ENCODE measurements at places on chromosomes 2 and 18. TPM values are rescaled to one million over a fixed set of nuclear protein-coding genes. Genes with fewer than 3 reads are reported as not detected.

GRCh38 chr2:212227755-212228154 is 310.8 kb downstream of the ERBB4 start:
- DNase-seq, result peak; percentile 70

GRCh38 chr18:59550174-59550516 is 147.1 kb downstream of the CCBE1 start:
- no peak for DNase-seq

DNA sequence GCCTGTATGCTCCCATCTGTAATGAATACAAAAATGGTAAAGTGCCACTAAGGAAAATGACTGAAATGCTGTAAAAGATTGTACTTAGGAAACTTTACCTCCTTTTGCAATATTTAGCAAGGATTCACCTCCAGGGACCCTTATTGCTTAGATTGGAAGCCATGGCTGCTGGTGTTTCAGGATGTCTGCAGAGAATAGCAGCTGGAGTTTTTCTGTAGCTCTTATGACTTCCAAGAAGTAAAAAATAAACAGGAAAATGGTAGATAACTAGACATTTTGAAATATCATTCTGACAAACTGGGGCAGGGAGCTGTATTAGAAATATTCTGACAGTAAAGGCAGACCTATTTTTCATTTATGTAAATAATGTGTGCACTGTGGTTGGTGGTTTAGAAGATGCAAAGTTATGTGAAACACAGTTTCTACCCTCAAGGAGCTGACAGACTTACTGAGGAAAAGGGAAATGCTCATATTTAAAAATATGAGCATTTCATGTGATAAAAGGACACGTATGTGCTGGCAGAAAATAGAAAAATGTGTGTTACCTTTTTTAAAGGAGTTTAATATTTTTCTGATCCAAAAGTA is 224.9 kb upstream of the BOD1L2 start:
- no peak for DNase-seq

- no peak for DNase-seq
These were observed 5.4 kb downstream of the B3GNT2 start for GRCh38 chr2:62201307-62201706.

DNA sequence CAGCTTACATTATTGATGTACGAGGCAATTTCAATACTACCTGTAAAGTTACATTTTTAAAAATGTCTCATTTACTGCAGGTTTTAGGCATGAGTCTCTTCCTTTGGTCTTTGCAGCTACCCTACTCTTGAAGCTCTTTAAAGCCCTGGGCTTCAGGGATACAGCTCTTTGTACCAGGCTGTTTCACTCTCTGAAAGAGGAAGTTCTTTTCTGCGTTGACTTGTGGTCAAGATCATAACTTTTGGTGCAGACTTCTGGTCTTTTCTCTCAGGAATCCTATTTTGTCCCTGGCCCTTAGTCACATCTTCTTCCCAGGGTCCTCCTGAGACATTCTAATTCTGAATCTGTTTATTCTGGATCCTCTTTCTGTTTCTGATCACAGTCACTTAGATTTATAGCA is 16.6 kb upstream of the HRH4 start:
- no peak for DNase-seq

- DNase-seq, result no peak
These were observed 25.9 kb downstream of the HS6ST1 start for GRCh38 chr2:128292599-128293425.

DNA sequence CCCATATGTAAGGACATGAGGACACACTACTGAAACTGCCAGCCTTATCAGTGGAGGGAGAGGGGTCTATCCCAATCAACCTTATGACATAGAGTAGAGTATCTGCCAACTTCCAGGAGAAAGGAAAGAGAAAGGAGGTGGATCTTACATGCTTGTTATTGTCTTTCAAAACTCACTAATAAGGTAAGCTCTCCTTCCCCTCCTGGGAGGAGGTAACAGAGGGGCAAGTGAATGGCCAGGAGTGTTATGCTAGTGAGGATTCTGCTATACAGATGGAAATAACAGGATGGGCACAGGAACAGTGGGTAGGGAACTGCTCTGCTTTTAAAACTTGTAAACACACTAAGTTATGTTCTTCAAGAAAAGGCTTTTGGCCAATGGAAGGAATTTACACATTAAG is 1020.1 kb downstream of the TDRD15 start:
- no peak for DNase-seq

- no peak for DNase-seq
These were observed 233.7 kb upstream of the CXCR4 start for GRCh38 chr2:136351684-136352083.

DNA sequence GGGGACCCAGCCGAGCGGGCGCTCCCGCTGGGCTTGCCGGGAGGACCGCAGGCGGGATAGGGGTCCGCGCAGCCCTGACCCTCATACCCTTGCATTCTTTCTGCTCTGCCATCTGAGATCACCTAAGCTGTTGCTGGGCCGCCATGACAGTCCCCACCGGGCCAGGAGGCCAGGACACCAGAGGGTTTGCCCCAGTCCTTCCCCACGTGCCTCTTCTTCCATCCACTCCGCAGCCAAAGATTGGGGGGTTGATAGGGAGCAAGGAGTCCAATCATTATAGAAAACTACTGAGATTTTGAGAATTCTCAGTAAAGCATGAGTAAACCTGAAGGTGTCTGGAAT is 453 bp upstream of the GRB14 start:
- peak; percentile 5 for DNase-seq

- DNase-seq, result no peak
These were observed 47.3 kb upstream of the PUM2 start for GRCh38 chr2:20397811-20398447.

- DNase-seq, result no peak
These were observed 127.1 kb downstream of the DOCK10 start for GRCh38 chr2:224915136-224915535.

GRCh38 chr2:112614201-112614840 is 29.9 kb downstream of the CHCHD5 start:
- DNase-seq, result no peak

GRCh38 chr2:196697825-196698224 is 58.3 kb downstream of the CCDC150 start:
- DNase-seq, result no peak

- no peak for DNase-seq
These were observed 1171.3 kb downstream of the DSC3 start for GRCh38 chr18:29871246-29871645.

DNA sequence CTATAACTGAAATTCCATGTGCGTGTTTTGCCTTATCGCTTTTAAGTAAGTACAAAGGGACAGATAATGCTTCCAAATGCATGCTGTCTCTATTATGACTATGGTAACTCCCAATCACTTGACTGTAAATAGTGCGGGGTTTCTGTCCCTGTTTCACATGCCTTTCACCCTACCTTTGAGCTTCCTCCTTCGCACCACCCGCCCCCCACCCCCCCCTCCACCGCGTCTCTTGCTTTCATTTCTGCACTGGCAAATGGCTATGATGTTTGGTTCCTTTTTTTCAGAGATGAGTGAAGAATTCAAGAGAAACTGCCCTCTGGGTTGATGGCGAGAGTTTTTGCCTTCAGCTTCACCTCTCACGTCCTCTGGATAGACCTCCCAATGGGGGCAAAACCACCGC is 25.0 kb upstream of the SPP2 start:
- DNase-seq, result no peak

- peak; percentile 20 for DNase-seq
These were observed 405.0 kb downstream of the XIRP2 start for GRCh38 chr2:167293172-167293781.

GRCh38 chr2:45962177-45962921 is 310.9 kb downstream of the PRKCE start:
- no peak for DNase-seq

DNA sequence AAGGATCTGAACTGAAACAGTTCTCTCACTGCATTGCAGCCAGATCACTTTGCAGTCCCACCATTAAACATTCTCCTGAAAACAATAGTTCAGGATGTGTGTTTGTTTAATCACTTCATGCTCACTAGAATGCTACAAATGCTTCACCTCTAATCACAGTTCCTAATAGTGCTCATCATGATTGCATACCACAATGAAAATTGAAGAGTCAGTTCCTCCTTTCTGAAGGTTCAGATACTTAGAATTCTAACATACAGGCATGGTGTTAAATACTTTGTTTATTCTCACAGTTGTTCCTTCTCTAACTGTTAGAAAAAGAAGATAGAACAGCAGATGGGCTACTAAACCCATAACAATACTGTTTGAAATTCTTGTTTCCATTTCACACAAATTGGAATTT is 622.3 kb upstream of the ACVR2A start:
- DNase-seq, result no peak

- peak; percentile 55 for DNase-seq
These were observed 39.5 kb upstream of the TACR1 start for GRCh38 chr2:75238670-75239330.

DNA sequence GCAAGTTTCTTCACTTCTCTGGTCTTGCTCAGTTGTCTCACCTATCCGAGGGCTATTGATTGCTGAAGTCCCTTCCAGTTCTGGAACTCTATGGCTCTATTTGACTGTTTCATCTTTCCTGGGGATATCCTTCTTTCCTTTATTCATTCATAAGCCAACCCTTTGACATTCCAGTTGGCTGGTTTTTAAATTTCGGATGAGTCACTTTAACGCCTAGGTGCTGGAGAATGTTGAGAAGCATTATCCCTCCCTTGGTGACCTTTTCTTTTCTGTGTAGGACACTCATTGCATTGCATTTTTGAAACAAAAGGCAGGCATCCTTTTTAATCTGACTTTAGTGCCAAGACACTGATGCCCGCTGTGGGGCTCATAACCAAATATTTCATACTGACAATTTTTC is 307.1 kb downstream of the TSN start:
- no peak for DNase-seq

DNA sequence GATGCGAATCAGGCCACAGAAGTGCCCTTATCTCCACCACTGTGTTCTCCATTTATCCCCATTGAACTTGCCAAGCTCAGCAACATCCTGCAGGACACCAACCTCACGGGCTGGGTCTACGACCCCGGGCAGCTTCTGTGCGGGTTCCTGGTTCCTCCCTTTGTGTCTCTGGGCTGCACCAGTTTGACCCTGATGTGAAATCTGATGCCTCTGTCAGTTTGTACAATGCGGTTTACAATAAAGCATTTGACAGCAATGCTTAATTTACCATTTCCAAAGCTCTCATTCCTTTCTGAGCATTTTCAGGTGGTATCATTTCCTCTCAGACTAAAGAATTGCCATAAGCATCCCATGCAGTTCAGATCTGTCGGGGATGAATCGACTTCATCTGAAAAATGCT is 3.3 kb upstream of the TMEM18 start:
- no peak for DNase-seq

DNA sequence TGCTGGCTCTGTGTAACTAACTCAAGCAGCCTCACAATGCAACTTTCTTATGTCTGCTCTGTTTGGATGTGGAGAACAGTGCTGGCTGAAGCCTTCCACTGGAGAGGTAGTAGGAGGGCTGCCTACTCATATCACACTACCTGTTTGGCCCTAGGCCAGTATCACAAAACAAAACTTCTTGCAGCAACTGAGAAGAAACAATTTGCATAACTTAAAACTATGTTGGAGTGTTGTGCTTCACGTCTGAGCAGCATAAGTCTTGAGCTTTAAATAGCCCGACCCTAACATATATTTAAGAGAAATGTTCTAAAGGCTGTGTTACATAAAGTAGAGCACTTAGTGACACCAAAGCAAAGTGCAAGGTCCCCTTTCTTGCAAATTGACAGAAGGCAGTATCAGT is 204.9 kb upstream of the ACVR2A start:
- no peak for DNase-seq

The OSR1 gene
- total RNA-seq, result 9.4 TPM

The TFPI gene
- total RNA-seq, result 0.33 TPM

The VWC2L gene
- not detected for total RNA-seq

The GIGYF2 gene
- 62.0 TPM for total RNA-seq

The RAB17 gene
- 8.9 TPM for total RNA-seq

The PRKAG3 gene
- not detected for total RNA-seq

The SP5 gene
- not detected for total RNA-seq

The FBLN7 gene
- total RNA-seq, result 1.5 TPM

The ARID5A gene
- total RNA-seq, result 8.3 TPM

The FSHR gene
- total RNA-seq, result not detected

The ASTL gene
- 0.33 TPM for total RNA-seq

Measured in mammary epithelial cell (primary cell).